ENCODE measurements at places on chromosomes 11 and 22.

DNA sequence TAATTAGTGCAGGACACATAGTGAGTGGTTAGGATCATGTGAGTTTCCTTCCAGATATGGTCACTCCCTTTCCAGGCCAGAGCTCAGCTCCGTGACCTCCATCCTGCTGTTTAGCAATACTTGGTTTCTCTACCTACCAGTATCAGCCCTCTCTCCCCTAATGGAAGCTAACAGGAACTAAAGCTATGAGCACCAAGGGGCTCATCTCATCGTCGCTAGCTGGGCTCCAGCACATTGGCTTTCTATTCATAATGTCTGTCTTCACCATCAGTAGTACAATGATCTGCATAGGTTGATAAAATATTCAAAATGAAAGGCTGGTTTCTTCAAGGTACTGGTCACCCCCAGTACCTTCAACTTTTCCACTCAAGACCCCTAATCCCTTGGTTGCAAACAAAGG is 2.4 kb upstream of the GALNT18 start:
- no peak for DNase-seq

DNA sequence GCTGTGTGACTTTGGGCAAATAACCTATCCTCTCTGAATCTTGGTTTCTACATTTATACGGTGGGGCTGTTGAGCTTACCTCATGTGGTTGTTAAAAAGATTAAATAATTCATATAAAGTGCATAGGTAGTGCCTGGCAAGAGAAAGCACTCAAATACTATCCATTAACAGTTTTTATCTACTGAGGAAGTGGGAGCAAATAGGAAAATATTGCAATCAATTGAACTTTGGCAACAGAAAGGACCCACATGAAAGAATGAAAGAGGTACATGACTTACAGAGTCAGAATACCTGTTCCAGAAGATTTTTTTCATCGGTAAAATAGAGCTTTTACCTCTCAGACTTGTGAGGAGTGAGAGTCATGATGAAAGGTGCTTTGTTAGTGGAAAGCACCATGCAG is 6.3 kb upstream of the PPP2R1B start:
- DNase-seq, result no peak

DNA sequence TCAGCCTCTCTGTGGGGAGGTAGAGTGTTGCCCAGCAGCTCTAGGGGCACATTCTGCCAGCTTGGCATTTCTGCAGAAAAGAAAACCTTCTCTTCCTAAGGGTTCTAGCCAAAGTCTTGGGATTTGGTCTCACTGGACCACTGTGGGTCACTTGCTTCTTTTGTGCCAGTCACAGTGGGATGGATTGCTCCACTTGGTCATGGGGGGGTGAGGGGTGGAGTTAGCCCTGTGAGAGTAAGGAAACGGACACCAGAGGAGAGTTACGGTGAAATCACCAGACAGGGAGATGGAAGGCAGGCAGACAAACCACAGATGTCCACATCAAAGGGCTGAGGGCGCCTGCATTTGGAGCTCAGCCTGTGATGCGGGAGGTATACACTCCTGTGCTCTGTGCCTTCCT is 10.8 kb downstream of the SGSM1 start:
- DNase-seq, result no peak

GRCh38 chr22:46116491-46116958 is 33.8 kb upstream of the PPARA start:
- peak; percentile 83 for DNase-seq

GRCh38 chr11:117010808-117011540 is 87.3 kb downstream of the SIK3 start:
- no peak for DNase-seq

GRCh38 chr22:35559354-35560005 is 18.8 kb downstream of the RASD2 start:
- no peak for DNase-seq

DNA sequence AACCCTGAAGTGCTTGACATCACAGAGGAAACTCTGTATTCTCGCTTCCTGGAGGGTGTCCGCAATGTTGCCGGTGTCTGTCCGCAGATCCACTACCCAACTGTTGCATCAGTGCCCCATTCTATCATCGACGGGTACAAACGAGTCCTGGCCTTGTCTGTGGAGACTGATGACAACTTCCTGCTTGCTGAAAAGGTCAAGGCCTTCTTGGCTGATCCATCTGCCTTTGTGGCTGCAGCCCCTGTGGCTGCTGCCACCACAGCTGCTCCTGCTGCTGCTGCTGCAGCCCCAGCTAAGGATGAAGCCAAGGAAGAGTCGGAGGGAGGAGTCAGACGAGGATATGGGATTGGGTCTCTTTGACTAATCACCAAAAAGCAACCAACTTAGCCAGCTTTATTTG is 42.9 kb upstream of the DAGLA start:
- no peak for DNase-seq

- DNase-seq, result peak; percentile 42
These were observed 103.4 kb downstream of the BRD1 start for GRCh38 chr22:49724030-49724892.

- no peak for DNase-seq
These were observed 410.6 kb downstream of the METTL15 start for GRCh38 chr11:28518825-28519224.

DNA sequence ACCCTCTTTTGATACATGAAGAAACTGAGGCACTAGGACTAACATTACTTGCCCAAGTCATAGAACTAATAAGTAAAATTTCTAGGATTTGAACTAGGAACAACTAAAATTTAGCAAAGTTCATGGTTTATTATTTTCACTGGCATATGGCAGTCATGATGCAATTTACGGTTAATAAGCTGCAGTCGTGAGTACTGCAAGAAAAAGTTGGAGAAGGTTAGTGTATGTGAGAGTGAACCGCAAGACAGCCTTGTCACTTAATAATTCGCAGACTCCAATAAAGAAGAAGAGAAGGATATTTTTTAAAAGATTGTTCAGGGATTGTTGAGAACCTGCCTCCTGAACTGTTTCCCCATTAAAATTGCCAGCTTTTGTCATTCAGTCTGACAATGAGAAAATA is 663.4 kb upstream of the TENM4 start:
- no peak for DNase-seq

- no peak for DNase-seq
These were observed 138.0 kb upstream of the POU2AF2 start for GRCh38 chr11:111107501-111107900.

- peak; percentile 55 for DNase-seq
These were observed 978 bp downstream of the FLI1 start for GRCh38 chr11:128694618-128695481.

GRCh38 chr11:126727381-126727780 is 273.2 kb downstream of the KIRREL3 start:
- DNase-seq, result no peak

- DNase-seq, result peak; percentile 71
These were observed 1.8 kb downstream of the SRSF8 start for GRCh38 chr11:95068549-95068948.

GRCh38 chr22:48371391-48371790 is 1456.3 kb downstream of the BRD1 start:
- no peak for DNase-seq

GRCh38 chr11:119970555-119971304 is 167.2 kb downstream of the TRIM29 start:
- no peak for DNase-seq

DNA sequence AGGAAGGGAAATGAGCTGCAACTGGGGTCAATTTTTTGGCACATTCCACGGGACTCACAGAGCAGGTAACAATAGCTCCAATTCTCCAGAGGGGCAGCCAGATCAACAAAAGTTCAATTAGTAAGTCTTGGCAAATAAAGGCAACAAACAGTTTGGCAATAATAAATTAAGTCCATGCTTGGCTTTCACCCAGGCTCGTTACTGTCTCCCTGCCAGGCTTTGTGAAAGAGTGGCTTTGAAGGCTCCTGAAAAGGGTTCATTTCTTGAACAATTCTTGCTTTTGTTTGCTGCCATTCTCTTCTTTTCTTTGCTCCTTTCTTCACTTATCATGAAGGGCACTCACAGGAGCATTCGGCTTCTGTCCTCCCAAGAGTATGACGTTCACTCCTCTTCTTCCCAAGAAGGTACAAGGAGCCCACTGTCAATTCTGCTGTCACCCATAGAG is 123.3 kb downstream of the APIP start:
- DNase-seq, result no peak

DNA sequence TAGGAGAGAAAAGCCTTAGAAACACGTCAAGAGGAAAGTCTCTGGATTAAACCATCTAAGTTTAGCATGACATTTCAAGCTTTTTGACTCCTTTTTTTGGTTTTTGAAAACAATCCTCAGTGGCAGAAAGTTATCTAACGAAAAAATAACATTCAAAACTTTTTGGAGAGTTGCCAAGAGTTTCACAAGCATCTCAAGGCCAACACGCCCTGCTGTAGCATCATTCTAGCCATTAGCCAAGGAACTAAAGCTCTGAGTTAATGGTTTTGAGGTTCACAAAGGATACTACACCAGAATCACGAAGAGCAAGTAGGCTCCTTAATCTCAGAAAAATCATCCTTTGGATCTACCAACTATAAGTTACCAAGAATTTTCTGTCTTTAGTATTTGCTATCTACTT is 94.8 kb downstream of the PICALM start:
- no peak for DNase-seq

GRCh38 chr11:128415539-128415938 is 171.8 kb downstream of the ETS1 start:
- no peak for DNase-seq

- no peak for DNase-seq
These were observed 1.1 kb upstream of the APLP2 start for GRCh38 chr11:130068546-130068985.

- DNase-seq, result no peak
These were observed 4.0 kb downstream of the B3GNT6 start for GRCh38 chr11:77038029-77038824.

- DNase-seq, result no peak
These were observed 40.0 kb upstream of the FIBIN start for GRCh38 chr11:26953770-26954392.

GRCh38 chr11:74909812-74910211 is 39.1 kb downstream of the XRRA1 start:
- no peak for DNase-seq

GRCh38 chr11:27218421-27219038 is 144.5 kb downstream of the CCDC34 start:
- DNase-seq, result no peak

GRCh38 chr11:72507050-72507449 is 72.7 kb upstream of the CLPB start:
- no peak for DNase-seq

GRCh38 chr22:47569389-47570299 is 807.2 kb downstream of the TBC1D22A start:
- no peak for DNase-seq

GRCh38 chr11:116651098-116651736 is 121.6 kb downstream of the BUD13 start:
- no peak for DNase-seq

GRCh38 chr22:22425783-22426624 is 82.5 kb downstream of the ZNF280B start:
- no peak for DNase-seq

GRCh38 chr11:116932181-116932580 is 94.8 kb upstream of the APOA1 start:
- DNase-seq, result no peak

DNA sequence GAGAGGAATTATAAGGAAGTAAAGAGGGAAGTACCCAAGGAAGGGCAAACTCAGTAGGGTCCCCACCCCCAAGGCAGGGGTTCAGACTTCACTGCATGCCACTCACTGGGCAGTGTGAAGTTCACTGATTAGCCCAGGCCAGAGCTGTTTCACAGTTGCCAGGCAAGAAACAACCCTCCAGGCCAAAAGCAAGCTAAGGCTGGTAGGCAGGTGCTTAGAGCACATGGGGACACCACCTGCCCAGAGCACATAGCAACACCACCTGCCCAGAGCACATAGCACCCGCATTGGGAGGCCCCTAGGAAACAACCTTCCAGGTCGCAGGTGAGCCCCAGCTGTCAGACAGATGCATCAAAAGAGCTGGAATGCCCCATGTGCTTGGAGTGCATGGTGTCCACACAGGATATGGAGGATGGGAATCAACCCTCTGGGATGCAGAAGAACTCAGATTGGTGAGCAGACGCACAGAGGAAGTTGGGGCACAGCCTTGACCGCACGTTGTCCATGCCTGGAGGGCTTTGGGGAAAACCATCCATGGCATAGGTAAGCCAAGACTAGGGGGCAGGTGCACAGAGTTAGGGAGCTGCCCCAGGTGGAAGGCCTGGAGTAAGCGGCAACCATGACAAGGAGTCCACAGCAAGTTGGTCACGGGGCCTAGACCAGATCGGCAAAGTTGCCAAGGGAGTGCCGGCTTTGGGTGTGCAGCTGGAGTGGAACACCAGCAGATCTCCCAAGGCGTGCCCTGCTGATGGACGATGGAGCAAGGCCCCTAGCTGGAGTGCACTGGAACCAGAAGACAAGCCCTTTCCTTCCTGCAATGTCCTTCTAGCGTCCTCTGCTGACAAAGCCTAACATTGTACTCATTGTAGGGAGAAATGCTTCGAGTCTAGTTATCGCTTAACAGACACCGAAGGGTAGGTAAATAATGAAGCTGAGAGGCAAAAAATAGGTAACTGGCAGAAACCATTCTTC is 7.8 kb upstream of the TMEM216 start:
- no peak for DNase-seq

- no peak for DNase-seq
These were observed 9.9 kb downstream of the MAPK1 start for GRCh38 chr22:21857481-21857914.

- DNase-seq, result no peak
These were observed 7.3 kb upstream of the CSRP3 start for GRCh38 chr11:19208959-19209546.

DNA sequence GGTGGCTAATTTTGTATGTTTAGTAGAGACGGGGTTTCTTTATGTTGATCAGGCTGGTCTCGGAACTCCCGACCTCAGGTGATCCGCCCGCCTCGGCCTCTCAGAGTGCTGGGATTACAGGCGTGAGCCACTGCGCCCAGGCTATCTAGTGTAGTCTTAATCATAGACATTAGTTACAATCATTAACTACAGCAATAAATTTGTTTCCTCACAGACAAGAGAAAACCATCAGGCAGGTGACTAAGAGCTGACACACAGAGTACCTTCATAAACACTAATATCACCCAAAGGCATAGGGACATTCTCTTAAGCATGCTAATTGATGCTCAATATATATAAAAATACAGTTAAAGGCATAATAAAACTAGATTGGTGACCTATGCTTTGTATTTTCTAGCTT is 19.4 kb downstream of the SDHD start:
- DNase-seq, result no peak

DNA sequence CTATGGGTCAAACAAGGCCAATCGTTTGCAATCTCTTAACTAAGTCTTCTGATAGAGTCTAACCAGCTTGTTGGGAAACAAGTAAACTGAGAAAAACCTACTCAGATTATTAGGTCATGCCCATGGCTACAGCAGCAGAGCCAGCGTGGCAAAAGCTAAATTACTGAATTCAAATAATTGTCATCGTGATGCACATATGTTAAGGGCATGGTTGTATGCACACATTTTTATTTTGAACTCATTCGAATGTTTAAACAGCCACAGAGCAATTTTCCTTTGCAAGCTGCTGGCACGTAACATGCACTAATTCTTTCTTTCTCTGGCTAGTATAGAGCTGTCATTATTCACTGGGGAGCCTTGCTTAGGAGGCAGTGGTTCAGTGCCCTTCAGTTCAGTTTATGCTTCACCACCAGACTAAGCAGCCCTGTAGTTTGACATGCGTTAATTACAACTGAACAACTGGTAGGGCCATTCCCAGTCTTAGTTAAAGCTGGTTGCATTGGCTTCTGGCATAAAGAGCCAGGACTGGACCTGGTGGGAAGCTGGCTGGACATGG is 396.4 kb downstream of the METTL15 start:
- no peak for DNase-seq
